ENCODE measurements at places on chromosomes 6 and 20.

GRCh38 chr6:87558446-87558845 lies 31.3 kb downstream of the RARS2 start:
- no peak for DNase-seq

DNA sequence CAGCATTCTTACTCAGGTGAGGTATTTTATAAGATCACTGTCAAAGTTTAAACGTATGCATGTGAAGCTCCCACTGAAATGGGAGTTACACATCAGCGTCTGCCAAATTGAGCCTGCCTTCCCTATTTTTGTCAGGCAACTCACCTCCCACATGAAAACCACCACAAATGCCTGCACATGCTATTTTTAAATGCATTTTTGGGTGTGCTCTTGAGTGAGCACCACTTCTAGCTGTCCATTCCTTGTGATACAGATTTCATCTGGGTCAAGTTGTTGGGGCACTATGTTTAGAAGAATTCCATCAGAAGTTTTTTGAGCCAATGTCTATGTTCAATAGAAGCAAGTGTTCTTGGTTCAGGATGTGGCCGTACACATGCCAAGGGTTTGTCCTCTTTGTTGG lies 71.7 kb upstream of the RIPPLY2 start:
- no peak for DNase-seq

DNA sequence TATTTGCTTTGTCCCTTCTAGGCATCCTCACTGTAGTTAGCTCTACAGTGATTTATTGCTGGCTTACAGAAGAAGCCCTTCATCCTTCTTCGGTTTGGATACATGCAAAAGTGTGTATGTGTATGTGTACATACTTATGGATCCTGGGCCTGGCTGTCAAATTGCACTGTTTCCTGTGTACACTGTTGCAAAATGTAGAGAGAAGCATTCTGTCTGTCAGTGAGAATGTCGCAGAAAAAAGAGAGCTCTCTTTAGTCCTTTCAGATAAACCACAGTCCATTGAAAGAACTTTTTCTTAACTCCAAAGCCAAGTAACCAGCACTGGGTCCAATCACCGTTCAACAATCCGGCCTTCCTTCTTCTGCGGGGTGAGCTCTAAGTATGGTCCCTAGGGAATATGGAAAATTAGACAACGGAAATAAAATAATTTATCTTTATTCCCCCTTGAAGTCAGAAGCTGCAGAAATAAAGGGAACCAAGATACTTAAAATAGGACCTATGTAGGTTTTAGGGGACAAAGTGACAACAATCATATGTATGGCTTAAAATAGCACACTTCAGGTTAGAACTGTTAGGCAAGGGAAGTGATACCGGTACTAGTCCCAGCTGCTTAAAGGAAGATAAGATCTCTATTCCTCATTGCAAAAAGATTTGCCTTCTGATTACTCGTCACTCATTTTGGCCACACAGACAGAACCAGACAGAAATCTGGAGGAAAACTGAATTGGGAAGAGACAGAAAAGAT lies 107.0 kb downstream of the CD83 start:
- no peak for DNase-seq

GRCh38 chr20:13305284-13305683 lies 84.2 kb downstream of the ISM1 start:
- DNase-seq, result no peak

GRCh38 chr6:42335896-42336295 lies 115.8 kb downstream of the TRERF1 start:
- DNase-seq, result no peak

Measured in cardiac septum (tissue), 1 donor.